Midbrain (tissue), 1 donor: ENCODE measurements at places on chromosomes 7 and 10.

GRCh38 chr7:16989811-16990413 lies 108.1 kb upstream of the AGR3 start:
- DNase-seq = peak; percentile 88

- no peak for DNase-seq
Observed at GRCh38 chr10:3874990-3875841, 90.2 kb upstream of the KLF6 start.

- no peak for DNase-seq
Observed at GRCh38 chr7:611281-611810, 91.7 kb upstream of the PDGFA start.

DNA sequence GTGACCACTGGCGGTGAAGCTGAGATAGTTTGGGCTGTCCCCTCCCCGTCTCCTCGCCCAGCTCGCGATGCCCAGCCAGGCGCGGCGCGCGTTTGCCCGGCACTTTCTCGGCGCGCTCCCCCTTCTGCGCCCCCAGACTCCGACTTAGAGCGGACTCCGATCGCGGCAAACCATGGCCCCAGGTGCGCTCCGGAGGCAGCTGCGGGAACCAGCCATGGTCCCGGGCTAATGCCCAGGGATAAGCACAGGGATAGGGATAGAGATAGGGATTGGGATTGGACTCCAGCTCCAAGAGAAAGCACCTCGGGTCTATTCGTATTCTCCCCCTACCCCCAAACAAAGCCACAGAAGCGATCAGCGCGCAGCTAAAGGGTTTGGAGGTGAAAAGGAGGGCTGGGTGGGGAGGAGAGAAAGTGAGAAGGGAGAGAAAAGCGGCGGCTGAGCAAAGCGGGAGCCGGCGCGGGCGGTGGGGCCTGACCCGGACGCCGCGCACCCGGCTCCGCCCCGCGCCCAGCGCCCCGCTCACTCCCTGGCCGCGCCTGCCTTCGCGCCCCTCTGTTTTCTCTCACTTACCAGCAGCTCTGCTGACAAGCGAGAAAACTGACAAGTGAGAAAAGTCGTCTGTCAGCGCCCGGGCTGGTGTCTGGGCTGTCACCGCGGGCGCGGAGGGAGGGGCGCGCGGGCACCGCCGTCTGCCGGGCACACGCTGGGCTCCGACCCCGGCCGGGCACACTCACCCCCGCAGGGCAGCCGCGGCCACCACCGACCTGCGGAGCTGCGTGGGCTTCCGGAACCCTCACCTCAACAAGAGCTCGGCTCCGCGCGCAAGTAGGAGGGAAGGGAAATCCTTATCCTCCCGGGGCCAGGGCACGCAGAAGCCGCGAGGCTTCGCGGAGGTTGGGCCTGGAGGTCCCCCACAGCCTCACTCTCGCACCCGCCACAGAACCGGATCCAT lies at the start of gene PDE1C:
PDE1C (minus strand) TSS at position 2 of the 955 bp plus-strand sequence.
- peak; percentile 58 for DNase-seq

DNA sequence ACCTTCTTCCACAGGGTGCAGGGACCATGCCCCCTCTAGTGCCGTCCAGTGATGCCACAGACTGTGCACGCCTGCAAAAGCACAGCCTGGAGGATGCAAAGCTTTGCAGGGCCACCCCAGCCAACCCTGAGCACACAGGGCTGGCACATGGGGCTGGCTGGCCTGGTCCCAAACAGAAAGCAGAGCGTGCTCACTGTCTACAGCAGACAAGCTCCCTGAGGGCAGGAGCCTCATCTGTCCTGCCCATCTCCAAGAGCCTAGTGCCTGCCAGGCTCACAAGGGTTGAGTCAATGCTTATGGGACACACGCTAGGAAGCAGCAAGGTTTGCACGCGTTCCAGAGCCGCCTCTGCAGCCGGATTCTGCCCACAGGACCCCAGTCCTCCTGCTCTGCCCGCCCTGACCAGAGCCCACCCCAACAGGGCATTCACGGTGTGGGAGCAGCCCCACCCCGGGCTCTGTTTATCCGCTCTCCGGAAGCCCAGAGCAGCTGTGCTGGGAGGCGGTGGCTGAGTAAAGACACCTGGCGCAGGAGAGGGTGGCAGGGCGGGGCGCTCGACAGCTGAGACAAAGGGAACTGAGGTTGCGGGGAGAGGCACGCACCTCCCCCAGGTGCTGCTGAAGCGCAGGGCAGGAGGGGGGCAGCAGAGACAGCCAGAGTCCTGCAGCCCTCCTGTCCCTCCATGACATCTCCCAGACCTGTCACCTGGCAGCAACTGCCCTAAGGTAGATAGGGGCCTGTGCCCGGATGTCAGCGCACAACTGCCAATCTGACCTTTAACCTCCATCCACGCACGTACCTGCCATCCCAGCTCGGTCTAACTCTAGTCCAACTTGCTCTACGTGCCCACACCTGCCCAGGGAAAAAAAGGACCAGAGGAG lies 4.3 kb downstream of the KCNH2 start:
- DNase-seq = no peak

DNA sequence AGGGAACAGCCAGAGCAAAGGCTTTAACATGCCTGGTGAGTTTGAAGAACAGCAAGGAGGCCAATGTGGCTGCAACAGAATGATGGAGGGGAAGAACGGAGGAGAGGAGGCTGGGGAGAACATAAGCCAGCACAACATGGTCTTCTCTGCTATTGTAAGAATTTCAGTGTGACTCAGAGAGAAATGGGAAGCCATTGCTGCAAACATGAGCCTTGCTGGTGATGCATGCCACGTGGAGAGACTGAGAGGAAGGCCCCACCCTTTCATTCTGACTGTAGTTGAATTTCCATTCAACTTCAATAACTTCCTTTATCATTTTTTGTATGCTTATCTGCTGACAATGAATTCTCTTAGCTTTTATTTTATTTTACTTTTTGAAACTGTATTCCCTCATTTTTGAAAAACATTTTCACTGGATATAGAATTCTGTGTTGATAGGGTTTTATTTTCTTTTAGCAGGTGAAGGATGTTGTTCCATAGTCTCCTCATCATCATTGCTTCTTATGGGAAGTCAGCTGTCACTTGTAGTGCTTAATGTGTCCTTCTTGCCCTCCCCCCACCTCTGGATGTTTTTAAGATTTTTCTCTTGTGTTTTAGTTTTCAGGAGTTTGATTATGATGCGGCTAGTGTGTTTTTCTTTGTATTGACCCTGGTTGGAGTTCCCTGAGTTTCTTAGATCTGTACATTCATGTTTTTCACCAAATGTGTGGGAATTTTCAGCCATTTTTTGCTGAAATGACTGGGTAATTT lies 46.4 kb upstream of the LEP start:
- no peak for DNase-seq

- peak; percentile 61 for DNase-seq
Observed at GRCh38 chr10:110226926-110227641, 19.7 kb downstream of the MXI1 start.

DNA sequence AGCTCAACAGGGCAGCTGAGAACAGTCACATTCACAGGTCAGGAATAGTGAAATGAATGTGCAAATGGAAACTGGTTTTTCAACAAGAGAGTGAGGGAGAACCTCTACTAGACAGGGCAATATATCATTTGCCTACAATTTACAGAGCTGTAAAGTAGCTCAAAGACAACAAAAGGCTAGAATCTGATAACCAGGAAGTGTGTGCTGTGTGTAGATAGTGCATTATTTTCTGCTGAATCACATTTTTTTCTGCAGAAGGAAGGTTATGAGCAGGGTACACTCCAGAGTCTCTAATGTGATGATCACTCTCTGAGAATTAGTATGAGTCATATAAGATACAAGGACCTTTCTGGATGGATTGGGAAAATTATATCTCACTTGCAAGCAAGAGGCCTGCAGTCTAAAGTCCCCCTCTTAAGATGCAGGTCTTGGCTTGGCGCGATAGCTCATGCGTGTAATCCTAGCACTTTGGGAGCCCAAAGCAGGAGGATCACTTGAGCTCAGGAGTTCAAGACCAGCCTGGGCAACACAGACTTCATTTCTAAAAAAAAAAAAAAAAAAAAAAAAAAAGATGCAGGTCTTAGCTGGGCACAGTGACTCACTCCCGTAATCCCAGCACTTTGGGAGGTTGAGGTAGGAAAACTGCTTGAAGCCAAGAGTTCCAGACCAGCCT lies 59.9 kb upstream of the COBL start:
- DNase-seq = no peak

GRCh38 chr7:34762764-34763163 lies 104.7 kb downstream of the NPSR1 start:
- DNase-seq = no peak

DNA sequence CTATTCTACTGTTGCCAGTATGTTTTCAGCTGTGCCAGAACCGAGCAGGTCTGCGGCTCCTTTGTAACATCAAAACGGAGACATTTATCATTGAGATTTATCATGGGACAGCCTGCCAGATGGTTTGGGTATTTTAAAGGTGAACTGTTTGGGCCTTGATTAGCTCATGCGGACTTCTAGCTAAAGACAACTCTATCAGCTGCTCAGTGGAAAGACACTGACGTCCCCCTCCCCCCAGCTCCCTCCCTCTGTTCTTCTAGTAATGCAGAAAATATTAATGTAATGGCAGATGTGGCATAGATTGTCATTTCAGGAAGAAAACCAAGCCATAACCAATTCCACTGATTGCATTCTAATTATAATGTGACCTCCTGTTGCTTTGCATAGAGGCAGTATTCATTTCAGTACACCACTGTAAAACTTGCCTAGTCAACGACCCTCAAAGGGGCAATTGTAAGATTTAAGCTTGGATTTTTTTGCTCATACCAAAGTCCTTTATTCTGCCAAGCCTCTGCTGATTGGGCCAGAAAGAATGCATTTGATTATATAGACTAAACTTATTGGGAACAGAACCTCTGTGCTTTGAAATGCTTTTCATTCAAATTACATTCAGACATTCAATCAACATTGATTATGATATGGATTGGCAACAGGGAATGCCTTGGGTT lies 966.8 kb downstream of the LRMDA start:
- no peak for DNase-seq

DNA sequence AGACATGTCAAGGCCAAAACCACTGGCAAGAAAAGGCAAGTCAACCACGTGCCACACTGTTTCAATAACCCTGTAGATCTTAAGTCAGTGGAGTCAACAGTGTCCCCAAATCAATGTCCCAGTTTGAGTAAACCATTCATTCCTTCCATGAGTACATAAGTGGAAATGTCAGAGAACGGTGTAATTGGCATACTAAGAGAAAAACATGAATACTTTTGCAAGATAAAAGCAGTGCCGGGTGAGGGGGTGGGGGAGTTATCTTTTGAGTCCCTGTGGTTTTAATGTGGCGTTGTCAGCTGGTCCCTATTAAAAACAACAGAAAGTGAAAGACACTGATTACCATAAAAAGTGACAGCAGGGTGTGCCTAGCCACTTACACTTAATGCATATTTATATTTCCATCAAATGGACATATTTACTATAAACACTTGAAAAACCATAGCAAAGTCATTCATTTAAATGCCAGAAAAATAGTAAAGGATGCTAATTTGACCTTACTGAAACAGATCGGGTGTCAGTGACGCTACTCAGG lies 37.8 kb downstream of the RSU1 start:
- no peak for DNase-seq

GRCh38 chr7:100588438-100588837 lies 2.3 kb downstream of the FBXO24 start:
- no peak for DNase-seq

DNA sequence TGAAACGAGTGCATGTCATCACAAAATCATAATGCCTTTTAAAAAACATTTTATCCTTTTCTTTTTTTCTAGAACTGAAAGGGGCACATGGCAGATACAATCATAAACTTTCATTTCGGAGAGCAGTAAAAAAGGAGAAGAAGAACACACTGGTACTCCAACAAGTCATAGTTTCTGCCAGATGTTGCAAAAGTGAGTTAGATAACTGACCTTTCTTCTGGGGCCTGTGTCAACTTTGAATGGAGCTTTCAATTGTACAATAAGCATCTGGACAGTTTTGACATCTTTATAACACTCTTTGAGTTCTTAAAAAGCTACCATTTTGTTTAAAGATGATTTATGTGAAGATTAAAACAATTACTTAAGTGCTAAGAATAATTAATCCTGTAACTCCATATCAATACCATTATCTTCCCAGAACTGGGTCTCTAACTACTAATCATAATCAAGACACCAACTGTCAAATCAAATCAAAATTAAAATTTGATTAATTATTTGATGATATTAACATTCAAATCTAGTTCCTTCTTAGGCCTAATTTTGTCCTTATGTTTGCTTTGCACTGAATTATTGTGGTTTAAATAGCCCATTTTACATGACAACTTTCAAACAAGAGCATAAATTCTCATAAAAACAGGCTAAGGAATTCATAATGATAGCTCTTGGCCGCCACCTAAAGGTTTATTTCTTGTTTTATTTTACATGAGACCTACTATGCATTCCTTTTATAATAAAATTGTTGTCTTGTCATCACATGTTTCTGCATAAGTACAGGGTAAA lies 19.5 kb upstream of the ITGB8 start:
- DNase-seq = peak; percentile 51

DNA sequence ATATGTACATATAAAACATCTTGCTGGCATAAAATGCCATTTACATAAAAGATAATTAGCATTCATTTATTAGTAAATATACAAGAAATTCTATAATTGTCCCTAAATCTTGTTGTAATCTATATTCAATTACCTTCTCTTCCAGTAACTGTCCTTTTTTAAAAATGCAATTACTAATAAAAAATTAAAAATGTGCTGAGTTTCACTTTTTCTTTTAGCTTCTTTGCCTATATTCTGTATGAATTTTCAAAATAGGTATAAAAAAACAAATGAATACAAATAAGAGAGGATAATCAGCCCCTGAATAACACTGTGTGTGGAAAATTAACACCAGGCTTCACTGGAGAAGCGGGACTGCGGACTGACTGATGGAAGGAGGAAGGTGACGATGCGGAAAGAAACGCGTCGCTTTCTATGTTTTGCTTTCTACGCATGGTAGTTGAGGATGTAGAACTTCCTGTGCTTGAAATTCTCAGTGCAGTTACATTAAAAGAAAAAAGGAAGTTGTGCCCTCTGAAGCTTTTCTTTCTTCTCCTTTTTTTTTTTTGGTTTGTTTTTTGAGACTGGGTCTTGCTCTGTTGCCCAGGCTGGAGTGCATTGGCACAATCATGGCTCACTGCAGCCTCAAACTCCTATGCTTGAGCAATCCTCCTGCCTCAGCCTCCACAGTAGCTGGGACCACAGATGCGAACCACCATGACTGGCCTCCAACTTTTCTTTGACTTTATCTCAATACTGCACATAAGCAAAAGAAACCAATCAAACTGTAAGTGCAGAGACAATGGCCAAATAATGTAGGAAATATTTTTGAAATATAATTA lies 7.4 kb upstream of the ZMYND11 start:
- no peak for DNase-seq

DNA sequence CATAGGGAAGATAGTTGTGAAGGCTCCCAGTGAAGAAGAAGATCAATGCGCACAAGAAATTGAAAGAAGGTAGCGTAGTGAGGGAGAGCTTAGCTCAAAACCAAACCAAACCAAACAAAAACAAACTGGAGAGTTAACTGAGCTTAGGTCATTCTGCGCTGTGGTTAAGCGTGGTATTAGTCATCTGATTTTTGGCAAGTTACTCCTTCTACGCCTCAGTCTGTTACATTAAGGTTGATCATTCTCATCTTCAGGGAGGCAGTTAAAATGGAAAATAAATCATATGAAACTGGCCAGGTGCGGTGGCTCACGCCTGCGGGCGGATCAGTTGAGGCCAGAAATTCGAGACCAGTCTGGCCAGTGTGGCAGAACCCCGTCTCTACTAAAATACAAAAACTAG lies 259.7 kb downstream of the EXOC4 start:
- no peak for DNase-seq

- no peak for DNase-seq
Observed at GRCh38 chr10:63064706-63065105, 68.4 kb upstream of the NRBF2 start.
